ENCODE measurements at places on chromosomes 4 and X.

- DNase-seq: no peak
These were observed 7.7 kb downstream of the ATP5ME start for GRCh38 chr4:666436-666810.

GRCh38 chr4:121177246-121178137 lies 13.4 kb upstream of the TNIP3 start:
- DNase-seq: no peak

DNA sequence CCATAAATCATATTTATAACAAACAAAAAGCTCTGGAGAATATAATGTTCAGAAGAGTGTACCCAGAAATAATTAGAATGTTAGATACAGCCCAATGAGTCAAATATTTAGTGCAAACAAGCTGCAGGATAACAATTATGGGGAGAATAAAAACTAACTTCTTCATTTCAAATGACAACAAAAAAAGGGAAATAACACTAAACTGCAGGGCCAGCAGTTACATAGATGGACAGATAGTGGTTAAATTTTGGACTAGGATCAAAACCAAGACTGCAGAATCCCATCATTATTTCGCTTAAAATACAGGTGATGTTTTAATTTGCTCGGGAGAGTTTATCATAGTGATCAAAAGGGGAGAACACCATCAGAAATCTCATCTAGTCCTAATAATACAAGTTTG lies 617 bp upstream of the GPR34 start:
- DNase-seq: no peak

- DNase-seq: no peak
These were observed 729 bp downstream of the GSX2 start for GRCh38 chr4:54100595-54101189.

GRCh38 chr4:125505621-125506020 lies 190.9 kb downstream of the FAT4 start:
- DNase-seq: no peak

DNA sequence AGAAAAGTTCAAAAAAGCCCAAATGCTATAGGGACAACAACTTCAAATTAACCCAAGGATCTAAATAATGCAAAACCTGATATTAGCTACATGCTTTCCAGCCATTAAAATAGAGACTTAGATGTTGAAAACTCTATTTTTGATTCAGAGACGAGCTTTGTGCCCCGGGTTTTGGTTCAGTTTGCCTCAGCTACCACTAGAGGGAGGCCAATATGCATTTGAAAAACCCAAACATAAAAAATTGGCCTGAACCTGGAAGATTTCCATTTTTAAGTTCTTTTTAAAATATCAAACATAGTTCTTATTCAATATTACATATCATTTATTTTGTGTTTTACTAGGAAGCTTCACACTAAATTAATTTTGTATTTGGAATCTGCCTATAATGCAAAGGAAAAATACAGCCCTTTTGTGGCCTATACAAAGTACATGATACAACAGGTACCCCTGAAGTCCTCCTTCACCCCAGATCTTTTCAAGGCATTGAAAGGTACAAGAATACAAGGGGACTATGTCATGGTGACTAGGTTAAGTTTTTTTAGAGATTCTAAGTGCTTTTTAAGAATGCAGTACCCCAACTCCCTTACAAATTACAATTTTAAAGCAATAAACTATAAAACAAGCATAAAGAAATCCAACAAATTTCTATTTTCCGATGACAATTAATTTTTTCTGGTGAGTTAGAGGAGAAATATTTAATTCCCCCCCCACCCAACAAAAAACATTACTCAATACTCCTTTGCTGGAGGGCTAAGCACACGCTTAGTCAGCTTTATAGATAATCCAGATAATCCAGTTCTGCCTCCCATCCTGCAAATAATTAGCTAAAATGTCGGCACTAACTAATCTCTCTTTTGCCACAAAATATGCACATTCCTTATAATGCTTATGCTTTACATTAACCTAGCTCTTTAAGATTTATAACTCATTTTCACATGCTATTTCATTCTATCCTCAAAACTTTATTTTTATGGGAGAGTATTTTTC lies 97.7 kb upstream of the PTPN13 start:
- peak; percentile 2 for DNase-seq

DNA sequence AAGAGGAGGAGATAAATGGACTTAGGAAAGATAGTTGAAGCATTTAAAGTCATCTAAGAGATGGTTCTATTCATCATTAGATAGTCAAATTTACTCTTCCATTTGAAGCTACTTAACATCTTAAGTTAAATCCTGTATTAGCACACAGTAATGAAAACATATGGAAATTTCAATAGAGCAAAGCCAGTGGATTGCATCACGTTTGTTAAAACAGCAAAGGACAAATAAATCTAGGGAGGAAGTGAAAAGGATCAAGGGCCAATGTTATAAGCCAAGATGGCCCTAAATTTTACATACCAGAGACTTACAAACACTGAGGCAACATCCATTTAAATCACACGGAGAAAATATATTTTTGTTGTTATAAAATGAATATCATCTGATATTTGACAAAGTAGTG lies 602.8 kb downstream of the INPP4B start:
- no peak for DNase-seq

DNA sequence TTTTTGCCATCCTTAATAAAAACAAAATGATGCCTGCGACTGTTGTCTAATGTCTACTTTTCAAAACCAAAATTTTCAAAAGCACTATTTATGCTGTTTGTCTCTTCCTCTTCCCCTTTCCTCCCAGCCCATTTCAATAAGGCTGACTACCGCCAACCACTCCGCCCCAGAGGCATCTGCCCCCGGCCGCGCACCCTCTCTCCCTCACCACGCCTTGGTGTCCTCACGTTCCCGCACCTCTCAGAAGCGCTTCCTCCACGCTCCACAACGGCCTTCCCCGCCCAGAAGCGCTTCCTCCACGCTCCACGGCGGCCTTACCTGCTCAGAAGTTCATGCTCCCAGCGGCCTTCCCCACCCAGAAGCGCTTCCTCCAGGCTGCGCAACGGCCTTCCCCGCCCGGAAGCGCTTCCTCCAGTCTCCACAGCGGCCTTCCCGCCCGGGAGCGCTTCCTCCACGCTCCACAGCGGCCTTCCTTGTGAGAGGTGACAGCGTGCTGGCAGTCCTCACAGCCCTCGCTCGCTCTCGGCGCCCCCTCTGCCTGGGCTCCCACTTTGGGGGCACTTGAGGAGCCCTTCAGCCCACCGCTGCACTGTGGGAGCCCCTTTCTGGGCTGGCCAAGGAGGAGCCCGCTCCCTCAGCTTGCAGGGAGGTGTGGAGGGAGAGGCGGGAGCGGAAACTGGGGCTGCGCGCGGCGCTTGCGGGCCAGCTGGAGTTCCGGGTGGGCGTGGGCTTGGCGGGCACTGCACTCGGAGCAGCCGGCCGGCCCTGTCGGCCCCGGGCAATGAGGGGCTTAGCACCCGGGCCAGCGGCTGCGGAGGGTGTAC lies 490.4 kb upstream of the ZFP42 start:
- no peak for DNase-seq

GRCh38 chr4:2059046-2059725 lies at the start of gene NAT8L:
TSS of gene NAT8L (plus strand) at chr4:2059327. CDS start at chr4:2059512, 185 bp downstream.
- DNase-seq: peak; percentile 11

DNA sequence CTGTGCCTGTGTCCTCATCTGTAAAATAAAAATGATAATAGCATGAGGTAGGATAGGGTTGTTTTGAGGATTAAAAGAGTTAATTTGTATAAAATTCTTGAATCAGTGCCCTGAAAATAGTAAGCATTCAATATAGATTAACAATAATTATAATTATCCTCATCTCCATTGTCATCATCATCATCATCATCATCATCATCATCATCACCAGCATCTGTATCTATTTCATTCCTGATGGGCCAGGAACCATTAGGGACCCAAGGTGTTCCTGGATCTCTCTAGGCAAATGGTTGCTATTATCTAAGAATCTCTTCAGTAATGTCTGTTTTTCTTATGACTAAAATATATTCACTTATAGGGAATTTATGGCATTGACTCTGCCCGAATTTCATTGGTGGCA lies 31.6 kb downstream of the RASSF6 start:
- DNase-seq: no peak

DNA sequence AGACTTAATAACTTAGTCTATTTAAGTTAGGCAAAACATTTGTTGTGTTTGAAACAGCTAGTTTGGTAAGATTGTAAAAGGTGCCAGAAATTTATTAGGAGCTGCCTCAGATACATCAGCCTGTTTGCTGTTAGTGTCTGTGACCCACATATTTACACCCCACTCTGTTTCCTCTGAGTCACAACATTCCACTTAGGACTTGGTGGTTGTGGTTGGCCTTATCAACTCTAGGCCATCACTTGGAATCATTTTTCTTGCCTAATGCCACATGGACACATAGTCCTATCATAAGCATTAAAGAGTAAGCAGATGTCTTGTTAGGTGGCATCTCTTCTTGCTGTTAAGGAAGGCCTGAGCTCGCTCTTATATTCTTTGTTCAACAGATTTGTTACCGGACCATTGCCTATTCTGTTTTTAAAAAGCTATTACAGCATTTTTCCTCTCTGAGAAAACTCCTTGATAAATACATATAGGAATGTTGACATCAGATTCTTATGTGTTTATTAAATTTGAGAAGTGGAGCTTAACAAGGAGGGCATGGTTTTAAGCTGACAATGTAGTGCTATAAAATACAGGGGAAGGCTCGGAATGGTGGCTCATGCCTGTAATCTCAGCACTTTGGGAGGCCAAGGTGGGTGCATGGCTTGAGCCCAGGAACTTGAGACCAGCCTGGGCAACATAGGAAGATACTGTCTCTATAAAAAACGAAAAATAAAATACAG lies 51.2 kb upstream of the PGRMC2 start:
- no peak for DNase-seq

GRCh38 chr4:120749445-120750151 lies 172.9 kb downstream of the PRDM5 start:
- no peak for DNase-seq

DNA sequence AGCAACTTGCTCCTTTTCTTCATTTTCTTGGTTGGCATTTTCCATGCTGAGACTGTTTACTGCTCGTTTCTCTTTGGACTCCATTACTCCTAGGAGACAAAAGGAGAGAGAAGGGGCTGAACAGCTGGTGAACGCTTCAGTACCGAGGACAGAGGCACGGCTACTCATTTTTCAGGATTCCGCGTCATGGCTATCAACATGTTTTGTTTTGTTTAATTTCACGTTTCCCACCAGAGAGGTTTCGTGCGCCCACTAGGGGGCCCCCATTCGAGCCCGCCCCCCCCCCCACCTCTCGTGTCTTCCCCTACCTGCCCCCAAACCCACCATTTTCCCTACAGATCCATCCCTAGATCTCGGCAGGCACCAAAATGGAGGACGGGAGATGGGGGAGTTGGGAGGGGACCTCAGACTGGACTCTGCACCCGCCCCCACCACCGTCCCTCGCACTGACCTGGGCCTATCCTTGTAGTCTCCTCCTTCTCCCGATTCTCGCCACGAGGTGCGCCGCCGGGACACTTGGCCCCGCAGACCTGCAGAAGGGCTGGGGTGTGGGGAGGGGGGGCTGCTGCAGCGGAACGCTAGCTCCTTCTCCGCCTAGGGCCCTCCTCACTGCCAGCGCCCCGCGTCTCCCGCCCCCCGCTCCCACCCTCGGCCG lies 653 bp downstream of the BEX1 start:
- DNase-seq: no peak

DNA sequence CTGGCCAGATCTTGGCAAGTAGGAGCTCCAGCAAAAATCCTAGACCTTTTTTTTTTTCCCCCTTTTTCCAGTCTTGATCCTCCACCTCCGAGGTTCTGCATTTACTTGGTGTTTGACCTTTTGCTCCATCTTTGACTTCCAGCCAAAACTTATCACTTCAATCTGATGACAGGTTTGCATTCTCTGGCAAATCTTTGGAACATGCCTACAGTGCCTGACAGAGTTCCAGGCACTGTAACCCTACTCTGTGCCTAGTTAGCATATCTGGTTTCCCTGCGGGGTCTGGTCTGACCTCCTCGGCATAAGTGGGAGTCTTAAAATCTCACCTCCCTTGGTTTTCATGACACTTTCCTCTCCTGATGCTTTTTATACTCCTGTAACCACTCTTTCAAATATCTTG lies 39.4 kb upstream of the NR3C2 start:
- DNase-seq: no peak

DNA sequence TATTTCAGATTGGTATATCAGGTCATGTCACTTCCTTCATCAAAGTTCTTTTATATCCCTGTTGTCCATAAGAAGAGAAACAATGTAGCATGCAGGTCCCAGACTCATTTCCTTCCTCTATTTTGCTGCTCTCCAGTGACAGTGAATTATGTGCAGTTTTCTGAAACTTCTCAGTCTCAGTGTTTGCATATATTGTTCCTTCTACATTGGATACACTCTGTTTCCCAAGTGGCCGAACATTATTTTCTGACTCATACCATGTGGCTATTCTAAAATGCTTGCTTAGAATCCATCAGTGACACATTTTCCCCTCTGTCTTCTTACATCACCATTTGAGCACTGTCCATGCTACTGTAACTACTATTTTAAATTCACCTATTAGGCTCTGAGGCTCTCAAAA lies 305.7 kb downstream of the PDHA2 start:
- DNase-seq: no peak

DNA sequence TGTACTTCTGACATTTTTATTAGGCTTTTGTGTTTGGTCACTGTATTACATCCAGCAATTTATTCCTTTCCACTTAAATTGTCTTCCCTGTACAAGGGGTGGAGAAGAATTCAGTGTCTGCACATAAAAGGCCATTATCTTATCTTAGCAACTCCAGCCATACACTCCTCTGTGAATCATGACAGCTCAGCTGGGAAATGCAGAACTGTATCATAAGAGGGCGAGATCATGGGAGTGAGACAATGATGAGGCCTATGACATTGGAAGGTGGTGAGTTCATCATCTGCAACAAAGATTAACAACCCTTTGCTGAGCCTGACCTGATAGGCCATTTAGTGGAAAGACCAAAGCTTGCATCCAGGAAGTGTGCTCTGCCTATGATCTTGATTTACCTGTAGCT lies 33.3 kb downstream of the SLIT2 start:
- DNase-seq: no peak

GRCh38 chrX:14936561-14936960 lies 63.3 kb downstream of the MOSPD2 start:
- DNase-seq: no peak

DNA sequence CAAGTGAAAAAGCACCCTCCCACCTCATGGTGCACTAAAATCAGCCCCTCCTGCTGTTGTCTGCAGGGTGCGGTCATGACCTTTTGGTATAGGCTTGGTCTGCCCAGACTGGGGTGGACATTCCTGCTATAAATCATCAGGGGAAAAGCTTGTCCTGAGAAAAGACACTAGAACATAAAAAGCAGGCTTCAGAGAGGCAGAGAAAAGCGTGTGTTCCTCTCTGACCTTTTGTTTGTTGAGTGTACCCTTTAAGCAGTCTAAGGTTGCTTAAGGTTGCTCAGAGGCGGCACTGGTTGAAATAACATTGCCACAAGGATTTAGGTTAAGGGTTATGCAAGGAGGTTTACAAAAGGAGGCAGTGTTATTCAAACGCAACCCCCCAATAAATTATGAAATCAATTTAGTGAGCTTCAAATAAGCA lies 43.5 kb downstream of the CCDC158 start:
- no peak for DNase-seq

Data from CD4-positive, alpha-beta T cell treated with Interferon alpha-2 for 1 hour (primary cell).